Uterus (tissue), 4 donors: ENCODE measurements at places on chromosomes 7 and 10. TPM values are rescaled to one million over a fixed set of nuclear protein-coding genes. Genes with fewer than 3 reads are reported as not detected.

The NPFFR1 gene
- not detected for total RNA-seq

The AUTS2 gene
- 10.5 TPM for total RNA-seq

The ELN gene
- total RNA-seq = 427 TPM

The ZNF438 gene
- 24.6 TPM for total RNA-seq

The SFRP4 gene
- 64.4 TPM for total RNA-seq

The ELOVL3 gene
- 0.51 TPM for total RNA-seq

The TMEM273 gene
- 38.9 TPM for total RNA-seq

The C7orf57 gene
- total RNA-seq = not detected

The SPDYE8 gene
- total RNA-seq = not detected

The PTPRE gene
- total RNA-seq = 9.4 TPM

The CFAP43 gene
- total RNA-seq = 3.2 TPM

The SPDYE1 gene
- not detected for total RNA-seq

The GIMAP5 gene
- 20.4 TPM for total RNA-seq

The WNT2 gene
- total RNA-seq = not detected

The SFXN2 gene
- 16.9 TPM for total RNA-seq

The ARHGAP22 gene
- total RNA-seq = 3.6 TPM

The FRMPD2 gene
- total RNA-seq = not detected

The PLA2G12B gene
- not detected for total RNA-seq

The ZNF22 gene
- 33.6 TPM for total RNA-seq

The NAT16 gene
- total RNA-seq = not detected

The BTRC gene
- 12.6 TPM for total RNA-seq

The SFR1 gene
- total RNA-seq = 4.1 TPM

The PDK4 gene
- total RNA-seq = 221 TPM
